ENCODE measurements at places on chromosomes 5 and 9.

- DNase-seq: no peak
Measured at GRCh38 chr9:15401266-15401665, 21.4 kb upstream of the SNAPC3 start.

DNA sequence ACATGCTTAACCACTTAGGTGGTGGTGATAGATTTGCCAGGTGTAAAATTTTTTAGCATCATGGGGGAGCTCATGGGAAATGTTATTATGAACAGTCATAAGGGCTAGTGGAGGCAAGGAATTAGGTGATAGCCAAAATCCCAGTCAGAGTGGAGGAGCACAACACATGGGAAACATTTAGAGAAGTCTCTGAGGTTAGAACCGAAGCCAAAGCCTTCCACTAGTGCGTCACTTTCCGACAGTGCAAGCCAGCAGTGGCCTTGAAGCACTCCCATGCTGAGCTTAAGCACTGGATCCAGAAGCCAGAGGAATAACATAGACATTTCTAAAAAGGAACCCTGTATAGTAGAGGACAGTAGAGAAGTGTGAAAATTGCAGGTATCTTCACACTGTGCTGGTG is 101.5 kb upstream of the SNX2 start:
- DNase-seq: no peak

- no peak for DNase-seq
Measured at GRCh38 chr9:20788526-20789451, 104.7 kb downstream of the FOCAD start.

DNA sequence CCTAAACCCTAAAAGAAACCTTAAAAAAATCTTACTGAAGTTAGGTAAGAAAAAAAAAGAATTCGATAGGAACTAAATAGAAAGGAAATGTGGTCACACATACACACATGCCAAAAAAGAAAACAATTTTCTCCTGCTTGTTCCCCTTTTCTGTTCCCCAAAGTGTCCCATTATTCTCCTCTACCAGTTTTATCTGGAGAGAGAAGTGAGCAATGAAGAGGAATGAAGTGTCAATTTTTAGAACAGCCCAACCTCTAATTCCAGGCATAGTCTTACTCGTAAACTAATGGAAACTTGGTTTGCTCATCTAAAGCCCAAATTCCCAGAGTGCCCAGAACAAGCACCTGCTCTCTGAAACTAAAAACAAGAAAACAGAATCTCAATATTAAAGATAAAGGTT is 26.1 kb downstream of the AP3B1 start:
- no peak for DNase-seq

- DNase-seq: no peak
Measured at GRCh38 chr9:113876151-113876992, at the start of gene ZNF618. ZNF618 (plus strand) TSS chr9:113876309; CDS start chr9:113876381, 72 bp downstream.

DNA sequence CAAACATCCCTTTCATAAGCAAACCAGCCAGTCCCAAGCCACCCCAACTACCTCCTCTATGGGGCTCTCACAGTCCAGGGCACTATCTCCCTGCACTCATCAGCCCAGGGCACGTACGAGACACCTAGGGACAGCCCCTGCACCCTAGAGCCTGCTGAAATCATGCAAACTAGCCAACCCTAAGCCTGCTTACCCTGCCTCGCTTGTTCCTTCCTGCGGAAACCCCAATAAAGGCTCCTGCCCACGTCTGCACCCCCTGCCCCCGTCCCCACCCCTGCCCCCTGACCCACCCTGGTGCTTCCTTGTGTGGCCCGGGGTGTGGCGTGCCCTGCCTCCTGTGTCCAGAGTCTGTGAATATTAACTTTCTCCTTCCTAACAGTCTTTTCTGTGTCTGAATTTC is 135.9 kb downstream of the GADD45G start:
- DNase-seq: no peak

- no peak for DNase-seq
Measured at GRCh38 chr9:124855566-124855943, 2.3 kb downstream of the WDR38 start.

DNA sequence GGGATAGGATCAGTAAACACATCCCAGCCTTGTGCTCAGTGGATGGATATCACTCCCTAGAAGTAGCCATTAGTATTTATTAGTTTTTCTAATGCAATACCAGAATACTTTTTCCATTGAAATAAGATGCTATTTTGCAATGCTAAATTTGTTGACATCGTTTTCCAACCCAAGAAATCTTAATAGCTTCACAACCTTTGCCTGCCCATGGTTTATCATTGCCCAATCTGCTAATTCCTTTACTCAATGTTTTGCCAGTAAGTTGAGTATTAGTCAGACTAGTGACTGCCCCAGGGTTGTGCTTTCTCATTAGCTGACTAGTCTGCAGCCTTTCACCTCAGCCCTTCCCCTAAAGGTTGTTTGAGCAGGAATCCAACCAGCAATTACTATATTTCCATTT is 62.9 kb downstream of the NREP start:
- no peak for DNase-seq

GRCh38 chr9:136675477-136676296 is 11.6 kb downstream of the AGPAT2 start:
- no peak for DNase-seq

- DNase-seq: no peak
Measured at GRCh38 chr9:96100385-96101300, 201.3 kb downstream of the HSD17B3 start.

DNA sequence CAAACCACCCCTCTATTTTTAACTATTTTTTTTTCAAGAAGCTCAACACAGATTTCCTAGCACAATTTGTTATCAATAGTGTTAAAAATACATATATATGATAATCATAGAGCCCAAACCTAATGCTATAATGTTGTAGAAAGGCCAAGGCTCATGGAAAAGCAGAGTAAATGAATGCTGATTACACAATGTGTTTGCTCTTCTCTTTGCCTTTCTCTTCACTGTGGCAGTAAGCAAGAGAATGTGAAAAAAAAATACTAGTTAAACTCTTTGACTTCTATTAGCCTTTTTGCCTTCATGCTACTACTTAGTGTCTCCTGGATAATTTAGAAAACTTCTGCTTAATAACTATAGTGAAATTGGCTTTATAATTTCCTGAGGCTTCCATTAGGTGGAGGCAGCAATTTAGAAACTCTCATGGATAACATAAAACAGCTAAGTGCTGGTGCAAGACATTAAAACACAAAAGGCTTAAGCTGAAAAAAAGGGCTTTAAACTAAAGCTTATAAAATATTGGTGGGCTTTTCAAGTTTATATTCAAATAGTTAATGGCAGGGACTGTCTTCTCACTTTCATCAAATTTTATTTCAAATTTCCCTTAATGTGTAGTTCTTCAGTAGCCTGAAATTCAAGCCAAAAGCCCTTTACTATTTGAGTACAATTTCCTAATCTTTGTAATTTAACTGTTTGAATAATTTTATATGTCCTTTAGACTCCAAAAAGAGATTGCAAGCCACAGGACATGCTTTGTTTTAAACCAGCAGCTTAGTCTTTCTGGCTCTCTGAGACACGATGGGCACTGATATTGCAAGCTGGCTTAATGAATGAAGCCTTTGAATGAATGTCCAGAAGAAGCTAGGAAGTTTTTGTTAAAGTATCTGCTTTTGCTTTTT is 2031.8 kb upstream of the CDH6 start:
- DNase-seq: no peak

- no peak for DNase-seq
Measured at GRCh38 chr9:3516667-3517330, 9.0 kb downstream of the RFX3 start.

DNA sequence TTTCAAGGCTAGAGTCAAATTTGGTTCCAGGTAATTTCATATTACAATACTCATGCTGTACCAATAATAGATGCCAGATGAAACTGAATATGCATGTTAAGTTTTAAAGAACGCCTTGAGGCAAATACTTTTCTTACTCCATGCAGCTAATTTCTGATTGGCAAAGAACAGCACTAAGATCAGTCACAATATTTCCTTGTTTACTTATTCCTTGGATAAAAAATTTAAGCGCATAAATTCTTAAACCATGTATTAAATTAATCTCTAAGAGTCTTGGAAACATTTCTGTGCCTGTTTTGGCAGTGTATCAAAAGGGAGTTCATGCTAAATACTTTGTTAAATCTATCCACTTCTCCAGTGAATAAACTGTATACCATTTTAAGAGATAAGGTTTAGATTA is 173.5 kb downstream of the SLC12A2 start:
- no peak for DNase-seq

DNA sequence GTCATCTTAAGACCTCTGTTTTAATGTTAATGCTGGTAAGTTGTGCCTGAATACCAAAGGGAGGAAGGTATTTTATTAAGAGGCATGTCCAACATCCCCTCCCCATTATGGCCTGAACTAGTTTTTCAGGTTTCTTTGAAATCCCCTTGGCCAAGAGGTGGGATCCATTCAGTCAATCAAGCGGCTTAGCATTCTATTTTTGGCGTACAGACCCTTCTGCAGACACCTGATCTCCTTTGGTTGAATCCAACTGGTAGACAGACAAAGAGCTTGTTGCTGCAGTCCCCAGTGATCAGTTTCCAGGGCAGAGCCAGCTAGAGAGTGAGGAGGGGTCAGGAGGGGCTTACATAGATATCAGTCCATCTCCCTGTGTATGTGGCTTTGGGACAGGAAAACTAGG is 7.9 kb upstream of the KCNMB1 start:
- no peak for DNase-seq

DNA sequence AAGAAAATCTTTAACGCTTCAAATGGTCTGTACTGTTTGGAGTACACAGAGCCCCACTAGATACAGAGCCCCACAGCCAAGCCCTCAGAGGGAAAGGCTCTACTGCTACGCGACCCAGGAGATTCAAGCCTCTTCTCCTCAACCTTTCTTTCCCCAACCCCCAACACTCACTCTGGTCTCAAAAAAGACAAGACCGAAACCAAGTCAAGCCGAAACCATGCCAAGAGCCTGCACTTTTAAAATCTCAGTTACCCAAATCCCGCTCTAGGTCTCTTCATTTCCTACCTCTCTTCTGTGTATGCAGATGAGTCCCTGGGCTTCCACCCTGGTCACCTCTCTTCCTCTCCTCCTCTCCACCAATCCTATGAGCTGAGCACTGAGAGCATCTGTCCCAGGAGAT is 31.9 kb downstream of the BARHL1 start:
- DNase-seq: no peak

DNA sequence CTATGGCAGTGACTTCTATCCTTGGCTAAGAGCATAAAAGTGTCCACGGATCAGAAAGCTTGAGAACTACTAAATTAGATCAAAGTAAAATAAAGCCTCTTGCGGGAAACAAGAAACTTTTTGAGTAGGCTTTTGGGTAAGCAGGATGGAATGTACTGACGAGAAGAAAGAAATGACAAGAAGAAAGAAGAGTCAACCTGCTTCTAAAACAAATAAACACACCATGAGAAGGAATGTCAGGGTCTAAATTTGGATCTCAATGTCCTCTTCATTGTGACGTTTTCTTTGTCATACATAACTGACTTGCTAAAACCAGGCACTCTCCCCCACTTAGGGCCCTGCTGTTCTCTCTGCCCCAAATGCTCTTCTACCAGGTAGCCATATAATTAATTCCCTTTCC is 290.1 kb upstream of the PTGER4 start:
- DNase-seq: no peak

GRCh38 chr9:86369810-86370209 is 15.6 kb upstream of the TUT7 start:
- DNase-seq: no peak

DNA sequence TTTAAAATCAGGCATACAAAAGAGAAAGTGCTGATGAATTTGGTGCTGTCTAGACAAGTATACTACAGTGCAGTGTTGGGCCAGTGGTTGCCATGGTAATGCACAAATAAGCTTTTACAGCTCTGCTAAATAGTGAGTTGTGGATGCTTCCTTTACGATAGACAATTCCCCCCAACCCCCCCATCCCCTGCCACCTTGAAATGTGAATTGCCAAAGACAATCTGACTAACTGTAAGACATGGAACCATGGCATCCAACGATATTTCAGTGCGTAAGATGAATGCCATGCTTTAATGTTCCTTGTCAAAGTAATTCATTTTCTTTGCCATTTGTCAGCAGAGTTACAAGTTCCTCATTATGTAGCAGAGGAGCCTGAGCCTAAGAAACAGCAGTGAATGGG is 91.5 kb upstream of the NREP start:
- DNase-seq: no peak

DNA sequence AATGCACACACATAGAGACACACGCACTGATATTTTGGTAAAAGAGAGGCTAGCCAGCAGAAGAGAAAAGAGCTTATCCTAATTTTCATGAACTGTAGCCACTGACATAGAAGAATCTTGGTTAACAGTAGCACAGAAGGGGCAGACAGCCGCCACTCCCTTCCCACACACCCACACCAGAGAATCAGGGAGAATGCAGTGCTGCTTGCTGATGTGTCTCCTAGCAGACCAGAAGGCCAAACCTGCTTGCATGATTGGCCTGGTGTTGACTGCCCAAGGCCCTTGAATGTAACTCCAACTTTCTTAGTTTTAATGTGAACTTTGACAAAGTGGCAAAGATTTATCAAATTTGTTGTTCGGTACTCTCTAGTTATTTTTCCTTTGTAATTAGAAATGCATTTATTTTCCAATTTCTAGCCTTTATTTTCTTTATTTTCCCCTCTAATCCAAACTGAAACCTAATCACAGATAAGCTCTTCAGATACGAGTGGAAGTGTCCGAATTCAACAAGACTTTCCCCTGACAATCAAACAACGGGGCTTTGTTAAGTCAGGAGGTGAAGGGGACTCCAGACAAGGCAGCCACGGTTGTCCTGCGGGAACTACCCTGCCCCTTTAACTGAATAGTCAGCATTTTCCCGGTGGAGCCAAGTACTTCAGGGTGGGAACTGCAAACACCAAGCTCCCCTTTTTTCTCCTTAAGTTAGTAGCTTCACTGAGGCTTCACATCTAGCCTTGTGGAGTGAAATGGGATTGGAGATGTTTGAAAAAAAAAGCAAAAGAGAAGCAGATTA is 81.9 kb upstream of the CTSL start:
- no peak for DNase-seq

DNA sequence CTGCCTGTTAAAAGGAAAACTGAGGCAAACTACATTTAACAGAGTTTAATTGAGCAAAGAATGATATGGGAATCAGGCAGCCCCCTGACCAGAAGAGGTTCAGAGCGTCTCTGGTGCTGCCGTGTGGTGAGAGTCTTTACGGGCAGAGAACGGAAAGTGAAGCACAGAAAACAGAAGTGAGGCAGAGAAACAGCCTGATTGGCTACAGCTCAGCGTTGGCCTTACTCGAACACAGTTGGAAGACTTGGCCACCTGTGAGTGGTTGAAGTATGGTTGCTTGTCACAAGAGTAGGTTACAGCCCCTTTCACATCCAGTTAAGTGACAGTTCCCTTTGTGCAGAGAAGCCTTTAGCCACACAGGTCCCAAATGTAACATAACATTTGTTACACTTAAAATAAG is 16.9 kb upstream of the FBP1 start:
- no peak for DNase-seq

Measured in stimulated activated CD8-positive, alpha-beta memory T cell treated with anti-CD3 and anti-CD28 coated beads, Interleukin-4, amount 100 ng/mL, for 24 hours (primary cell).